NCI-H1436 (cell line): ENCODE measurements at places on chromosomes 13 and 19.

DNA sequence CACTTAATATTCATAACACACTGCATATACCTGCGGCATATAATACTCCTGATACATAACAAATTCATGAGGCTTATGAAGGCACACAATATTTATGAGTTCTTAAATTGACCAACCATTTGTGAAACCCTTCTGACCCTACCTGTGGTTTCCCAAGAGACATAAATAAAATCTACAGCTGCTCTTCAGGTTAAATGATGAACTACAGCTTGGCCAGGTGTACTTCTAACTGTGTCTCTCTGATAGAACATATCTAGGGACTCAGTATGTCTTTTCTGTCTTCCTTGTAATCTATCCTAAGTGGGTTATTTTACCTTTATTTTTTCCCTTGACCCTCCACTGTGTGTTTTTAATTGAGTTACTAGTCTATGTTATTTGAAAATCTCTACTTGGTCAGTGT, 189.9 kb upstream of the UFM1 start:
- no peak for DNase-seq

DNA sequence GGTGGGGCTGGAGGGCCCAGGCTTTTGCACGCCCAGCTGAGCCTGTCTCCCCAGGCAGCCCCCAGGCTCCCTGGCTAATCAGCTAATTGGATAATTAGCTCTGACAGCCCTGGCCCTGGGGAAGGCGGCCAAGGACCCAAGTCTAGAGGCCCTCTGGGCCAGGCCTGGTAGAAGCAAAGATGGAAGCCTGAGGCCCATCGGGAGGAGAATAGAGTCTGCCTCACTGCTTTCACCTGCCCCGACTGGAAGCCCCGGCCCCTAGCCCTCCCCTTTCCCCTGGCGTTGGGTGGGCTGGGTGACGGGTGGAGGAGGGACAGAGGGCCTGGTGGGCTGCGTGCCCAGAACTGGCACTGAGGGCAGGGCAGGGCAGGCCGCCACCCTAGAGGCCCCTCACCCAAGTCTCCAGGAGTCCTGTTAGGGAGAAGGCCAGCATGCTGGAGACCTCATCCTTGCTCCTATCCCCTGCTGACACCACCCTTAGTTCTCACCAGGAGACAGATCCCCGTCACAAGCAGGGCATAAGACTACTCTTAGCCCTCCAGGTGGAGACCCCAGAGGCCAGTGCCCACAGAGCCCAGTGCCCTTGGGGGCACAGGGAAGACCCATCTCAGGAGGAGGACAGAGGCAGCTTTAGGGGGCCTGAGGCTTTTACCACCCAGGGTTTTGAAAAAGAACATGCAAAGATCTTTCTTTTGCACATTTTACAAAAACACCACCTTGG, 12.0 kb downstream of the LYL1 start:
- DNase-seq = peak; percentile 21

- DNase-seq = no peak
These were observed 6.1 kb downstream of the ZNF700 start for GRCh38 chr19:11931051-11931450.

- DNase-seq = peak; percentile 37
These were observed 7.4 kb upstream of the CDC34 start for GRCh38 chr19:524062-524674.

- DNase-seq = no peak
These were observed 3.3 kb downstream of the ALOX5AP start for GRCh38 chr13:30738526-30739236.

DNA sequence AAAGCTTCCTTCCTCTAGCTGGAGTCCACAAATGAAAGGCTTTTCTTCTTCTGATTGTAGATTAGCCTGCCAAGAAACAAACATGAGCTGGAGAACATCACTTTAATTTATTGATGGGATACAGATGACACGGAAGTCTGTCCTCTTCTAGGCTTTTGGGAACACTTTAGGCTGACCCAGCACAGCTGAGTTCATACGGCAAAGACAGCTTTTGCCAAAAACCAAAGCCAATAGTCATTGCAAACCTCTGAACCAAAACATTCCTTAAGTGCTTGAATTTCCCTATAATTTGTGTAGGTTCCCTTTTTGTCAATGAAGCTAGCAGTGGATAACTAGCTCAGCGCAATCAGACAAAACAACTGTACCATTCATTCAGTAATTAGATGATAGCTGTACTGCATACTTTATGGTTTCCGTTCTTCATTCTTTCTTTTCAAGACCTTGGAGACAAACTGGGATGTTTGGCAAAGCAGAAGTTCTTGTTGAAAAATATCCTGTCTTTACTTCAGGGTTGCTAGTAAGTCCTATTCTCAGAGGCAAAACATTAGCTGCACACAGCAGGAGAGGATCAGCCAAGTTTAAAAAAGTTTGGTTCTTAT, 95.7 kb upstream of the SPRY2 start:
- DNase-seq = no peak

DNA sequence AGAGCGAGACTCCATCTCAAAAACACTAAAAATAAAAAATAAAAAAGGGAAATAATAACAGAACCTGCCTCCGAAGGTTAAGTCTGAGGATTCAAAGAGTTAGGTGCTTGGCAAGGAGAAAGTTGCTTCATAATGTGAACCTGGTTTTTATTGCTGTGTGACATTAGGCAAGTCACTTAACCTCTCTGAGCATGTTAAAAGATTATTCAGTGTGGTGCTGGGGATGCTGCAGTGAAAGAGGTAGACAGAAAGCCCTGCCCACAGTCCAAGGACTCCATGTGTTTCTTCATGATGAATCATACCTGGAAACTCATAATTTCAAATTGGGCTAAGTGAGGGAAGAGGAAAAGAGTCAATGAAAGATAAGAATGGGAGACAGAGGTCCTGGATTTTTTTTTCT, 2.4 kb downstream of the IL27RA start:
- no peak for DNase-seq

DNA sequence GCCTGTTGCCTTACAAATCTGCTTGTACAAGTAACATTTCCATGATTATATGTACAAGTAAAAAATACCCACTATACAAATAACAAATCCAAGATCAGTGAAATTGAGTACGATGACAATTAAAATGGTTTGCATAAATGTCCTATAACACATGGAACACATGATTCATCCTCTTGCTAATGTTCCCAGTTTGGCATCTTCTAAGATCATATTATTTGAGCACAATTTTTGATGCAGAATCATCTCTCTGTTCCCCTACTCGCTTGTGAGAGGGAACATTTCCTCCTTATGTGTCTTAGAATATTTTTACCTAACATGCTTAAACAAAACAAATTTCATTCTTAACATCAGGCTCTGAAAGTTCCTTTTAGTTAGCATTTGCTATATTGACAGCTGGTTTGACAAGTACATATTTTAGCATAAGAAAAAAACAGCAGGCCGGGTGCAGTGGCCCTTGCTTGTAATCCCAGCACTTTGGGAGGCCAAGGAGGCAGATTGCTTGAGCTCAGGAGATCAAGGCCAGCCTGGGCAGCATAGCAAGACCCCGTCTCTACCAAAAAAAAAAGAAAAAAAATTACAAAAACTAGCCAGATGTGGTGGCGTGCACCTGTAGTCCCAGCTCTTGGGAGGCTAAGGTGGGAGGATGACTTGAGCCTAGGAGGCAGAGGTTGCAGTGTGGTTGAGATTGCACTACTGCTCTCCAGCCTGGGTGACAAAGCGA, 14.2 kb downstream of the ZNF331 start:
- no peak for DNase-seq

DNA sequence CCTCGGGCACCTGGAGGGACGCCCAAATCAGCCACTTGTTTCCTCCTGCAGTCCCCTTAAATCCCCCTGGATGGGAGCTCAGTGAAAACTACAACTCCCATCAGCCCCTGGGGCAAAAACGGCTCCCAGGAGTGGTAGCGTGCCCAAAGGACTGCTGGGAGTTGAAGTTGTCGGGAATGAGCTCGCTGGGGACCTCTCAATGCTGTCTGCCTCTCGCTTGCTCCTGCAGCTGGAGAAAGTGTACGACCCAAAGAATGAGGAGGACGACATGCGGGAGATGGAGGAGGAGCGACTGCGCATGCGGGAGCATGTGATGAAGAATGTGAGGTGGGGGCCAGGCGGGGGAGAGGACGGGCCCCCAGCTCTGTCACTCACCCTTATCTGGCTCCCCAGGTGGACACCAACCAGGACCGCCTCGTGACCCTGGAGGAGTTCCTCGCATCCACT, 14.7 kb upstream of the DHDH start:
- DNase-seq = peak; percentile 17
